ENCODE measurements at places on chromosomes 1 and 21.

DNA sequence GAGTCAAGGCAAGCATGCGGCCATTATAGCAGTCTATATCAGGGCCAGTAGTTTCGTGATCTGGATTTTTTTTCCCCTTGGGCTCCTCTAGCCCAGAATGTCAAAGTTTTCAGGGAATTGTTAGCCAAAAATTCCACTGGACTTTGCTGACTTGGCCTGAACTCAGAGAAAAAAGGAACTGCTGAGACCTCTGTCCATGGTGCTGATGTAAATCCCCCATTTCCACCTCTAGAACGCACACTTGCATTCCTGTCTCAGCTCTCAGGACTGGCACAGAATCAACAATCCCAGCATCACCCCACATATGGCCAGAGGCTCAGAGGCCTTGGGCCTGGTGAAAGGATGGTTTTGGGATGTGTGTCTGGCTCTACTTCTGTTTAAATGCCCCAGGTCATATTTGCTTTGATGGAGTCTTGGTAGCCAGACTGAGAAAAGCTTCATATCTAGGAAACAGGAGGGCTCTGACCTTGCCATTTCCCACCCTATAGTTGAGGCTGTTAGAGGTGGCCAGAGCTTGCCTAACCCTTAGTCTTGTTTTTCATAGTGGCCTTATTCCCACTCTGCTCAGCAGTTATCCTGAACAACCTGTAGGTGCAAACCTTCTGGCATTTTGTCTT is 16.9 kb upstream of the EFCAB14 start:
- no peak for DNase-seq

- DNase-seq, result no peak
Measured at GRCh38 chr1:48214820-48215219, 7.7 kb upstream of the SLC5A9 start.

DNA sequence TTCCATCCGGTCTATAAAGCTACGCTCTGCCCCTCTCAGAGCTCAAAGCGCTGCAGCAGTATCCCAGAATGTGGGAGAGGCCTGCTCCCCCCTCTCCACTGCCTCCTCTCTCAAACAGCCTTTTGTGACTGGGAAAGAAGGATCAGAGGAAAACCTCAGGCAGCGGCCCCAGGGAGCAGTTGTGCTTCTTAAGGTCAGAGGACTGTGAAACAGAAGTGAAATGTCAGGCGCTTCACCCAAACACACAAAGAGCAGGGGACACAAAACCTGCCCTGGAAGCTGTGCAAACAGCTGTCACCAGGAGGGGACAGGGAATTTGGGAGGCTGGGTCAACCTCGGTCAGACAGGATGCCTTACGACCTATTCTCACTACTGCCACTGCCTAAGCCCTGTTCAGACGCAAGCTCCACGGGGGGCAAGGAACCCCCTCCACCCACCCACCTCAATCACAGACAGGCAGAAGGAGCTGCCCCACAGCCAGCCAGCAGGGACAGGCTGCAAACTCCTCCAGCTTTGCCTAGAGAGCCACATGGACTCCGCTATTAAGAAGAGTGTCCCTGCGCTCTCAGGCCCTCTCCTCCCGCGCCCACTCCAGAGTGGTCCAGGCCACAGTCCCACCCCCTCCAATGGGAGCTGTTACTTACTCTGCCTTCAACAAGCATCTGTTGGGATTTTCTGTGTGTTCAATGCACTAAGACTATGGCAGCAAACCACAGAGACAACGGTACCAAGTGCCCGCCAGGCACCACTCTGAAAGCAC is 14.6 kb downstream of the SSBP3 start:
- DNase-seq, result no peak

DNA sequence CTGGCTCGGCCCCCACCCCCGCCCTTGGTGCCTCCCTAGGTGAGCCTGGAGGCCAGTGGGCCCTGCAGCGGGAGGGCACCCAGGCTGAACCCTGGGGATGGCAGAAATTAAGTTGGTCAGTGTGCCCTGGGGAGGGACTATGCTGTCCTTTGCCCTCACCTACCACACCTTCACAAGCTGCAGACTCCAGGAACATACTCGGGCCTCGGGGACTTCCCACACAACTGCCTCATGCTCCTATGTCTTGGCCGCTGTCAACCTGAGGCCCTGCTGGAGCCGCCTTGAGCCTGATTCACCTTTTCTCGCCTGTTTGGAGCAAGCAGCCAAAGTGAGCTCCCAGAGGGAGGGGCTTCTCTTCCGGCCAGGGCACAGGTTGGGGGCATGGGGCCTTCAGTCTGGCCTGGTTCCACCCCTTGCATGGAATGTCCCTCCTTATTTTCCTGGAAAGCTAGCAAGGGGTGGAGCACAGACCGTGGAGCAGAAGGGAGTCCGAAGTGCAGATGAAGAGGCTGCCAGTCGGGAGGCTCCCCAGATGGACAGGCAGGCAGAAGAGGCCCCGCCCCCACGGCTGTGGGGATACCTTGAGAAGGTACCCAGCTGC is 24.7 kb downstream of the KNCN start:
- DNase-seq, result no peak

DNA sequence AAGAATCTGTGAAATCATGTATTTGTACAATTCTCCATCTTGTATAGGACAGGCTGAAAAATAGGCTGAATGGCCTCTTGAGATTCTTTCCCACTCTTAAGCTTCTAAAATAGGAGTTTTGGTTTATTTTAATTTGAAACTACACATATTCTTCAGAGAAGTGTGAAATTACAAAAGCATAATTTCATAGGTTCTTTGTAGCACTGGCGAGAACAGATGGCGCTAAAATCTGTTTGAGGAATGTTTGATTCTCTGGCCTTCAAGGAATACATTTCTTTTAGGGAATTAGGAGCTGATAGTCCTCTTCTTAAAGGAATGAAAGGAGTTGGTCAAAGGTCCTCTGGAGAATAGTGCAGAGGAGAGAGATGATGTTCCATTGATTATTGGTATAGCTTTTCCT is 44.9 kb downstream of the CC2D1B start:
- DNase-seq, result no peak

DNA sequence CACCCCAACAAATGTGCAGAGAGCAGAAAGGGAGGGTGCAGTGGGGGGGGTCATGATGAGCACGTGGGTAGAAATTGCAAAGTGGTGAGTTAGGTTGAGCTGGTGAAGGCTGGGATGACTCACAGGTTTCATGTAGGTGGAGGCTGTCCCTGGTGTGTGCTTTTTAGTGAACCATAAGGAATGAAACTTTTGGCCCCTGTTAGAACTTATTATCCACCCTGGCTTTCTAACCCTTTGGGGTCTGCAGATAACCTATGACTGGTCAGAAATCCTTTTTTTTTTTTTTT is 46.9 kb downstream of the DOP1B start:
- no peak for DNase-seq

- no peak for DNase-seq
Measured at GRCh38 chr1:82538876-82539275, 738.1 kb downstream of the ADGRL2 start.

DNA sequence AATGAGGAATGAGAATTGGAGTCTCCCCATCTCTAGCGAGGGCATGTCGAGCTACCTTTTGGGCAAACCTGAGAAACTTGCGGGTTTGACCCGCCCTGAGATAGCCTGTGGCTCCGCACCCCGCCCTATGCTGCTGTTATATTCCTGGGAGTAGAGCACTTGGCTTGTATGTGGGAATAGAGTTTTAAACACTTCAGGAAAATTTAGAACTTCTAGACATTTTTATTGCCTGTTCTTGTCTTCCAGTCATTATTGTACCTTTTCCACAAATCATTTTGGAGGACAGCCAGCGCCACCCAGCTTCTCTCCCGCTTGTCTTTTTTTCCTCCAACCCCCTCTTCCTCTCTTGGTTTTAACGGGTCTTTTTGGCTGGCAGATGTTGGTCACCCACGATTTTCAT is 738 bp downstream of the GNPAT start:
- DNase-seq, result no peak

DNA sequence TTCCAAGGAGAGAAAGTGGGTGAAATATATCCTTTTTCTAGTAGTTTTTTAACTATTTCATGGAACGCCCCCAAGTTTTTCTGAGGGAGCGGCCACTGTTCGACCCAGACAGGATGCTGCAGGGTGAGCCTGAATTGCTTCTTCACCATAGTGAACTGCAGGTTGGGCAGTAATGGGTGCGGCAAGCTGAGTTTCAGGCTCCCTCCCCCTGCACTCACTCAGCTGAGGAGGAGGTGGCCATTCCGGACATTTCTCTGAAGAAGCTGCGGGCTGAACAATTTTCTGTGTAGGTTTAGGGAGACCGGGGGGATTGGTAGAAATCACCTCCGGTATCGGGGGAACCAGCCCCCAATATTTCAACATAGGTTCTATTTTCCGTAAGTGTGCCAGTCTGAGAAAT is 8.2 kb downstream of the DAP3 start:
- no peak for DNase-seq

DNA sequence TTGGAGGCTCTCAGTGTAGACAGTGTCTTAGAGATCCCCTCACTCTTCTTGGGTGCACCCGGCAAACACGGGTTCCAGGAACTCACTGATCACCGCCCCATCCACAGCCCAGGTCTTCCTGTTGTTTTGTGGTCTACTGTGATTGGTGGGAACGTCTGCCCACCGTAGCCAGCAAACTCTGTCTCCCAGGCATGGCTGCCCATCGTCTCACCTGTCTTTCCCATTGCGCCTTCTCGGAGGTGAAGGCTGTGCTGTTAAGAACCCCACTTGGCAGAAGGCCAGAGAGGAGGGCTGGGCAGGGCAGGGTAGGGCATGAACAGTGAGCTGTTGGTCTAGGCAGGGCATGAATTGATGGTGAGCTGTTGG is 14.1 kb upstream of the KCNA2 start:
- DNase-seq, result no peak

DNA sequence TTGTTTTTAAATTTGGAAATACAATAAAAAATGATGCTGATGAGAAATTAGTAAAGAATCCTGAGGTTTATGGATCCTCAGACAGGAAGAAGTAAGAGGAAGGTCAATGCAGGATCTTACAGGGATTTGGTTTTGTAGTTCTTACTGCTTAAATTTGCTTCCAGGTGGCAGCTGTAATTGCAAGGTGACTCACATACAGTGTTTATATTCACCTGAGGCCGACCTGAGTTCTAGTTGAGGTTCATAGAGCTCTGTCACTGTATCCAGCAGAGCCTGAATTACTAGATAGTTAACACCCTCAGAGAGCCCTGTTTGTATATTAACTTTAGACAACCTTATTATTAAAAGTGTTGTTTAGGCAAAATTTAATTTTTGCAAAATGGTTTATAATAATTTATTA is 1.4 kb upstream of the WDR26 start:
- no peak for DNase-seq

- DNase-seq, result no peak
Measured at GRCh38 chr1:246020211-246020954, 486.7 kb downstream of the SMYD3 start.

GRCh38 chr1:197312163-197312562 is 44.1 kb downstream of the CRB1 start:
- DNase-seq, result no peak

DNA sequence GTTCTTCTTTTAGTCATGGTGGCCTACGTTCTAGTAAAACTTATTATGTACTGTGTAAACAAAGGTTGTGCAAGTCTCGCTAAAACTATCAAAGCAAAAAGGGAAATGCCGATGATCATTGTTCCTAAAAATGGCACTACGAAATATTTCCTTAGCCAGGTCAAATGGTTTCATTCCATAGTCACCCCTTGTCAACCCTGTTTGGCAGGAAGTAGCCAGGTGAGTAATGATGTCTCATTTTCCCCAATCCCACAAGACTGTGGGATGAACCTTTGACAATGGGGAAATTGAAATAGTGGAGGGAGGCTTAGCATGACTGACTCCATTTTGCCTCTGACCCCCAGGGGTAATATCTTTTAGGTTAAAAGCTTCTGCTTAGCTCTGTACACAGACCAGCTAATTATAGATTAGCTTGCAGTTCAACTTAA is 5.6 kb upstream of the REN start:
- no peak for DNase-seq

- DNase-seq, result no peak
Measured at GRCh38 chr1:18285538-18285924, 177.9 kb downstream of the IGSF21 start.

DNA sequence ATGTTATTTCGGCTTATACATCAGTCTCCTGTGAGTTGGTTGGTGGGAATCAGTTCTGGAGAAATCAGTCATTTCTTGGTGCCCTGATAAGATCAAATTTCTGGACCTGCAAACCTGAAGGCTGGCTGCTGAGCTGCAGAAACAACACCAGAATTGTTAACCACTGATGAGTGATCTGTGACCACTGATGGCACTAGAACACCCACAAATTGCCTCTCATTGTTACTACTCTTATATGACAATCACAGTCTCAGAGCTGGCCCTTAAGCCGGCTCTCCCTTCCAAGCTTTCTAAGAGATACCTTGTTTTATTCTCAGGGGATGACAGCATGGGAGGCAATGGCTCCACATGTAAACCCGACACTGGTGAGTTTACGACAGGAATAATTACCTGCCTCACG is 1.9 kb downstream of the C1orf162 start:
- no peak for DNase-seq

- no peak for DNase-seq
Measured at GRCh38 chr1:92551916-92552315, 65.2 kb upstream of the GFI1 start.

DNA sequence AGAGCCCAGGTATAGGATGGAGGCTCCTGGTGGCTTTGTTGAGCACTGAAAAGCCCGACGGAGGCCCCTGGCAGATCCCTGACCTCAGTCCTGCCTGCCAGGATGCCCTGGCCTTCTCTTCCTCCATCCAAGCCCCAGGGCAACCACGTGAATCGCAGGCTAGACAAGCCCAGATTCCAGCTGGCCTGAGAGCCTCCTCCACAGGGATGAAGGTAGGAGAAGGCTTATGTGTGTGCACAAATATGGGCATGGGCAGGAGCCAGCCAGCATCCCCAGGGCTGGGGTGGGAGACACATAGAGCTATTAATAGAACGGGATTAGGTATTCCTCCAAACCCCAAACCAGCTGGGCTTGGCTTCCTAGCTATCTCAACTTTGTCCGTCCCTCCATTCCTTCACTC is 4.0 kb upstream of the EXTL1 start:
- peak; percentile 24 for DNase-seq

DNA sequence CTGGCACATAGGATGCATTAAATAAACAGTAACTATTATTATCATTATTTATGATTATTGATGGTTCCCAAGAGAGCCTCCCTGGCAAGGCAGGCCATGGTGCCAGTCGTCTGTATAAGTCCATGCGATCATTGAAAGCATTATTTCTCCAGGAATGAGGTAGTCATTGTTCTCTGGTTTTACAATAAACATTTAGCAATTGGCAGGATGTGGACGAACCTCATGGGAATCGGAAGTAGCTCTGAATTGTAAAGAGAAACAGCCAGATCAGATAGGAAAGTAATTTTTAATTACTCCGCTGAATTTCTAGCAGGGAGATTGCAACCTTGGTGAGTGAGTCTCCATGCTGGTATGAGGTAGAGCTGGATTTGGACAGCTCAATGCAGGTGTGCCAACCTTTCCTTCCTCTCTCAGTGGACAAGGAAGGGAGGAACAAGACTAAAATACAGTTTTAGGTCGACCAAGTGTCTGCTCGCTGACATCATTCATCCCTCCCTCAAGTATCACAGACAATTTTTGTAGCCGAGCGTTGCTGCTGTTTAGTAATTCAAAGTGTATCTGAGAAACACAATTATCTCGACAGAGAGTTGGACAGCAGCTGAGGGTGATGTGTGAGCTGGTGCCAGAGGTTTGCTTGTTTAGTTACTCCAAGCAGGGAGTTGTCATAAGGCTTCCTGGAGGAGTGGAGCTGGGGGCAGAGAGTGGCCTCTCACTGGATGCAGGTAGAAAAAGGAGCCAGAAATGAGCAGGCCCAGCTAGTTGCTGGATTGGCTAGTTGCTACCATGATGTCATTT is 250.8 kb downstream of the KCNJ6 start:
- no peak for DNase-seq

GRCh38 chr1:195960580-195960979 is 647.7 kb downstream of the KCNT2 start:
- DNase-seq, result no peak

- DNase-seq, result no peak
Measured at GRCh38 chr1:172637522-172637921, 21.4 kb upstream of the FASLG start.
